ENCODE measurements at places on chromosomes 3 and 15. TPM values are rescaled to one million over a fixed set of nuclear protein-coding genes. Genes with fewer than 3 reads are reported as not detected.

Gene GXYLT2
- total RNA-seq: 0.85 TPM

Gene GOLGA8G
- not detected for total RNA-seq

Gene EHHADH
- total RNA-seq: 2.8 TPM

Gene PRKAR2A
- total RNA-seq: 35.8 TPM

Gene TRMT10C
- 28.9 TPM for total RNA-seq

Gene GNAT1
- not detected for total RNA-seq
